GM23338 (cell line): ENCODE measurements at places on chromosomes 12 and 14. TPM values are rescaled to one million over a fixed set of nuclear protein-coding genes. Genes with fewer than 3 reads are reported as not detected.

DNA sequence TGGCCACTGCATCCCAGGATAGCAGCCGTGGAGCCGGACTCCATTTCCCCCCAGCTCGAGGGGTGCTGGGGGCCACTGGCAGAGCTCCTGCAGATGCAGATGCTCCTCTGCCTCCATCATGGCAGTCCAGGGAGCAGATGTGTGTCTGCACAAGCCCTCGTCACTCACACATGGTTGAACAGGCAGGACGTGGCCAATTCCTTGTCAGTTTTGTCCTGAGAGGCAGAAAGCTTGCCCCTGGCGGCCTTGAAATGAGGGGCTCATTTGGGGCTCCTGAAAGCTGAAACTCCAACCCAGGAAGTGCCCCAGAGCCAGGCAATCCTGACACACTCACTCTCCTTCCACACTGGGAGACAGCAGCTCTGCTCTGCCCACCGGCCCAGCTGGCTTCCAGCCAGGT, 100.9 kb upstream of the C14orf180 start:
- 0 out of 2 replicates have a peak, but pooled peaks cover under 1% of the 10 kb centered on the region for H3K4me1 ChIP-seq
- H3K4me3 ChIP-seq: no peak overlapping the region
- no peak for DNase-seq
- H3K27ac ChIP-seq: no peak overlapping the region

- no peaks in the 10 kb centered on the region for H3K27me3 ChIP-seq
- no peak overlapping the region for H3K4me3 ChIP-seq
- no peaks in the 10 kb centered on the region for H3K4me1 ChIP-seq
- peak; percentile 68 for DNase-seq
Measured at GRCh38 chr14:65164068-65164824, 61.9 kb upstream of the MAX start.

GRCh38 chr14:50978529-50978871, 34.2 kb upstream of the PYGL start:
- no peak overlapping the region for H3K4me3 ChIP-seq
- peaks cover 8% of the 10 kb centered on the region; the same call in 1 of the 2 replicates for H3K4me1 ChIP-seq
- no peaks in the 10 kb centered on the region for H3K36me3 ChIP-seq
- no peaks in the 10 kb centered on the region for H3K27me3 ChIP-seq
- H3K27ac ChIP-seq: no peak overlapping the region

DNA sequence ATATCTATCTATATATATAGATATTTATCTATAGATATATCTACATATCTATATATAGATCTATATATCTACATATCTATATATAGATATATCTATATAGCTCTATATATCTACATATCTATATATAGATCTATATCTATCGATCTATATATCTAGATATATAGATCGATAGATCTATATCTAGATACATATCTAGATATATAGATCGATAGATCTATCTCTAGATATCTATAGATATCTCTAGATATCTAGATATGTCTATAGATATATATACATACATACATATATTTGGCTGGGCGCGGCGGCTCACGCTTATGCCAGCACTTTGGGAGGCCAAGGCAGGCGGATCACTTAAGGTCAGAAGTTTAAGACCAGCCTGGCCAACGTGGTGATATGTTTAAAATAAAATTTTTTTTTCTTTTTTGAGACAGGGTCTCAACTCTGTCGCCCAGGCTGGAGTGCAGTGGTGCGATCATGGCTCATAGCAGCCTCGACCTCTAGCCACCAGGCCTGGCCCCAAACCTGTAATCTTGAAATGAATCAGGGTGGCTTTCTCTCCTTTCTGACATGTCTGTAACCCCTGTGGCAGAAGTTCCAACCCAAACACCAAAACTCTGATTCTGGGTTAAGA, 18.1 kb downstream of the ARPC3 start:
- peaks cover 12% of the 10 kb centered on the region for H3K36me3 ChIP-seq
- DNase-seq: no peak
- no peak overlapping the region; the same call in 1 of the 2 replicates for H3K4me3 ChIP-seq
- no peaks in the 10 kb centered on the region for H3K27me3 ChIP-seq

DNA sequence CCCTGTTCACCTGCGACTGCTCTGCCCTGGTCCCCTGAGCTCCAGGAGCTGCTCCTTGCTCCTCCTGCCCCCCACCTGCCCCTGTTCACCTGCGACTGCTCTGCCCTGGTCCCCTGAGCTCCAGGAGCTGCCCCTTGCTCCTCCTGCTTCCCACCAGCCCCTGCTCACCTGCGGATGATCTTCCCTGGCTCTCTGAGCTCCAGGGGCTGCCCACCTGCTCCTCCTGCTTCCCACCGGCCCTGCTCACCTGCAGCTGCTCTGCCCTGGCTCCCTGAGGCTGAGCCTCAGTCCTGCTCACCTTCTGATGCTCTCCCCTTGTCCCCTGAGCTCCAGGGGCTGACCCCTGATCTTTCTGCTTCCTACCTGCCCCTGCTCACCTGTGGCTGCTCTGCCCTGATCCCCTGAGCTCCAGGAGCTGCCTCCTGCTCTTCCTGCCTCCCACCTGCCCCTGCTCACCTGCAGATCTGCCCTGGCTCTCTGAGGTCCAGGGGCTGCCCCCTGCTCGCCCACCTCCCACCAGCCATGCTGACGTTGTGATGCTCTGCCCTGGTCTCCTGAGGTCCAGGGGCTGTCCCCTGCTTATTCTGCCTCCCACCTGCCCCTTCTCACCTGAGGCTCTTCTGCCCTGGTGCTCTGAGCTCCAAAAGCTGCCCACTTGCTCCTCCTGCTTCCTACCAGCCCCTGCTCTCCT, 219.2 kb downstream of the TMEM121 start:
- H3K4me3 ChIP-seq: no peak overlapping the region
- no peaks in the 10 kb centered on the region for H3K4me1 ChIP-seq
- no peak for DNase-seq
- no peaks in the 10 kb centered on the region for H3K27me3 ChIP-seq
- no peak overlapping the region for H3K27ac ChIP-seq

- no peaks in the 10 kb centered on the region for H3K4me1 ChIP-seq
- H3K27me3 ChIP-seq: no peaks in the 10 kb centered on the region
- no peak for DNase-seq
Measured at GRCh38 chr14:22658946-22659345, 14.8 kb upstream of the OR6J1 start.

DNA sequence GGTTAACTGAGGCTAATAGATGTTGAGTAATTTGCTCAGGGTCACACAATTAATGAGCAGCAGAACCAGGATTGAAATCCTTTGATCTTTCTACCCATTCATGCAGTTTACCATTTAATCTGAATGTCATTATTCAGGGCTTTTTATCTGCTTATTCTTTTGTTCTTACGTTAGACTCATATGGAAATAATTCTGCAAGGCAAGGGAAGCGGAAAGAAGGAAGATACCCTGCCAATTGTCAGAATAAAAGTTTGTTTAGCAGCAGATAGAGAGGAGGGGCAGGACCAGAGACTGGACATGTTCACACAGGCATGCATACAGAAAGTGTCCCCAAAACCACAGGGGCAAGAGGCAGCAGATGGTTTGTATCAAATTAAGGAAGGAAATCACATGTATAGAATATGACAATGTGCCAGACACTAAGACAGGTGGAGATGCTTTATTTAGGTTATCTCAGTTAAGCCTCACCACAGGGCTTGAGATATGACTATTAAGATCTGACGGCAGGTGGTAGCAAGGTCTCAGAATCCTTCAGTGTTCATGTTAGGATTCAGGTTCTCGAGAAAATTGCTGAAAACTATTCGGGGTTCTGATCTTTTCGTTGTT, 29.8 kb downstream of the BRMS1L start:
- DNase-seq: no peak
- no peaks in the 10 kb centered on the region; the same call in 1 of the 2 replicates for H3K36me3 ChIP-seq

DNA sequence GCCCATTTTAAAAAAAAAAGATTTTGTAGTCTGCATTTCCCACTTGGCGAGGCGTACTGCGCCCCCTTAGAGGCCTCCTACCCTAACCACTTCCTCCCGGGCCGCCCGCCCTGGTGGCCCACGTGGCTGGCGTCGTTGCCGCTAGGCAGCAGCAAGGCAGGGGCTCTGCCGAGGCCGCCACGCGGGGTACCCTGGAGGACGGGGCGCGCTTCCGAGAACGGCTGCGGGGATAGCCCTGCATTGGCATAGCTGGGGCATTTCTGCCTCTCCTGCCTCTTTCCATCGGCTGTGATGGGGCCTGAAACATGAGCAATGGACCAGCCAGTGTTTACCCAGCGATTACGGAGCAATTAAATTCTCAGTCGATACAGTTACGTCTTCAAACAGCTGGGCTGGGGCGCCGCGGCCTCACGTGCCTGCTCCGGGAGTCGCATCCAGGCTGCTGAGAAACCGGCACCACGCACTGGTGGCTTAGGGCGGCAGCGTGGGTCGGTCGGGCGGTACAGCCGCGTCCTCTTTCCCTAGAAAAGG, 38.0 kb downstream of the IQSEC3 start:
- H3K36me3 ChIP-seq: no peaks in the 10 kb centered on the region
- peak; percentile 60 for DNase-seq
- H3K4me3 ChIP-seq: no peak overlapping the region

DNA sequence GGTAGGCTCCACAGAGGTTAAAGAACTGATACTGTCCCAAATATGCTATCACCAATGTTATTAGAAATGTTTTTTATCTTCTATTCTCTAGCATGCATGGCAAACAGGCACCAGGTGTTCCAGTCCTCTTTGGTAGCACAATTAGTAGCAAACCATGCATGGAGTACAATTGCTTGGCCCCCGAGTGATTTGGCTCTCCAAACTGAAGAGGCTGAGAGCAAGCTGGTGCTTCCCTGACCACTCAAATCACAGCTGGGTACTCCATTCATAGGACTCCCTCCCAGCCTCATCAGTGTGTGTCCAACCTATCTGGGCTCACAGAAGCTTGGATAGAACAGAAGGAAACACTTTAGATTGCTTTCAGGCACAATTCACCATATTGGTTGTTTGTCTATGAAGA, 93.4 kb downstream of the DIO2 start:
- no peak overlapping the region for H3K4me3 ChIP-seq
- H3K36me3 ChIP-seq: peaks cover 3% of the 10 kb centered on the region; the same call in 1 of the 2 replicates
- H3K4me1 ChIP-seq: no peaks in the 10 kb centered on the region
- H3K27ac ChIP-seq: no peak overlapping the region
- DNase-seq: no peak

DNA sequence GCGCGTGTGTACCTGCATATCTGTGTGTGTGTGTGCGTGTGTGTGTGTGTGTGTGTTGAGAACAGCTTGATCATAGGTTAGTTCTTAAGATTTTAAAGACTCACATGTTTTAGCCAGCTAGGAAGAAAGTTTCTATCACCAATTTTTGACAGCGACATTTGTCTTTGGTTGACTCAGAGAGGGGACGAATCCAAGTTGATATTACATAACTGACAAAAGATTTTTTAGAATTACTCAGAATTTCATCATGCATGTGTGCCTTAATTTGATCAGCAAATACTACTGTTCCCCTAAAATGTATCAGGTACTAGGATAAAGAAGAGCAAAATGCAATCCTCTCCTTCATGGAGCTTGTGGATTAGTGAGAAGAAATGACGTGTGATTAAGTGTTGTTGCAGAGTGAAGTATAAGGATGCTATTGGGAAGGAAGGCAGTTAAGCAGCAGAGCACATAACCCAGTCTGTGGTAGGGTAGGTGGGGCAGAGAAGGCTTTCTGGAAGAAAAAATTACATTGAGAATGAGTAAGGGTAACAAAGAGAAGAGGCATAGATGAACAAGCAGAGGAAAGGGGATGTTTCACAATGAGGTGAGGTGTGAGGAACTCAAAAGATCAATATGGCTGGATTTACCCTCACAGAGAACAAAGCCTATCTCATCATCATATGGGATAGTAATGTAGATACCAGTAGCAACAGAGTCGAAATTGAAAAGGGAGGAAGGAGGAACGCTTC, 77.5 kb downstream of the ELK3 start:
- no peak overlapping the region for H3K4me3 ChIP-seq
- H3K4me1 ChIP-seq: no peaks in the 10 kb centered on the region
- DNase-seq: no peak
- H3K27me3 ChIP-seq: no peaks in the 10 kb centered on the region
- no peak overlapping the region for H3K27ac ChIP-seq

GRCh38 chr12:19799895-19800602, 360.8 kb downstream of the AEBP2 start:
- DNase-seq: no peak
- H3K27me3 ChIP-seq: no peaks in the 10 kb centered on the region
- no peaks in the 10 kb centered on the region for H3K36me3 ChIP-seq
- no peak overlapping the region for H3K4me3 ChIP-seq
- no peak overlapping the region for H3K27ac ChIP-seq
- no peaks in the 10 kb centered on the region; the same call in 1 of the 2 replicates for H3K4me1 ChIP-seq

DNA sequence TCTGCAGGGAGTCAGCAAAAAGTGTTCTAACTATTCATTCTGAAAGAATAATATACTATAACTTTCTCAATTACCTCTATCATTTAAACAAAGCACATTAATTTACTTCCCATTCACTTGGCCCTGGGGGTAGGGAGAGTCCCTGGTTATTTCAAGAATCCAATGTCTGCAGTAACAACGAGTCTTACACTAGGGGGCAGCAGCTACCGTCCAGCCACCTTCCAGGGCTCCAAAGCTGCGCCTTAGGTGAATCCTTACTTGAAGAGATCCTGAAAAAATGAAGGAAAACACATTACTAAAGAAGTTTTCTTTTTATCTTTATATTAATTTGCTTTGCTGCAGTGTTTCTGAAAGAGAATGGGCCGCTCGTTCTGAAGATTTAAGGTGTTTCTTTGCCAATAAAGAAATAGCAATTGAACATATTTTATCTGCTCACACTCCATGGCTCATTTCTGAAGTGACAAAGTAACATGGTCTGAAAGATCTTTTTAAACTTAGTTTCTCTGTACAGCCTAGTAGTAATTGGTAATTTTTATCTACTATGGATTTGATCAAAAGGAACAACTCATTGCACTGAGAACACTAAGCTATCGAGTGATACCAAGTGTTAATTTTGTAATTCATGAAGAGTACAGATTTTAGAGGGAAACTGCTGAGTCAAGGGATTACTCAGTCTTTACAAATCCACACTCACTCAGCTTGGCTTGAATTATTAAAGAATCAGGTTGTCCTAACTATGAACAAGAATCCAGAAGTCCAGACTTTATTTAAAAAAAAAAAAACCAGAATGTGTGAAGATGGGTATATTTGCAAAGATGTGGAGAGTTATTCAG, 27.6 kb downstream of the BHLHE41 start:
- DNase-seq: peak; percentile 84
- H3K36me3 ChIP-seq: no peaks in the 10 kb centered on the region
- H3K4me3 ChIP-seq: no peak overlapping the region
- no peaks in the 10 kb centered on the region for H3K4me1 ChIP-seq

The GDF3 gene
- 15.3 and 19.3 TPM in 2 replicates for total RNA-seq

The INSM2 gene
- not detected in 2 replicates for total RNA-seq

The DBX2 gene
- 0.07 TPM in 1 of 2 replicates, not detected in the other for total RNA-seq

The TCL1B gene
- total RNA-seq: 5.5 and 6.1 TPM in 2 replicates

The C14orf132 gene
- 15.1 and 16.2 TPM in 2 replicates for total RNA-seq

The GPR84 gene
- total RNA-seq: not detected in 2 replicates
